ENCODE measurements at places on chromosomes 6 and 20. TPM values are rescaled to one million over a fixed set of nuclear protein-coding genes. Genes with fewer than 3 reads are reported as not detected.

The ZNF391 gene
- 6.6 TPM for total RNA-seq

The MYB gene
- not detected for total RNA-seq

The SPEF1 gene
- not detected for total RNA-seq

The MTFR2 gene
- 2.6 TPM for total RNA-seq

The C2 gene
- total RNA-seq, result not detected

Data from renal cortical epithelial cell (primary cell).